ENCODE measurements at places on chromosomes 5 and 9.
A peak's percentile ranks its signal among the peaks of the same experiment; 100 is the strongest.

DNA sequence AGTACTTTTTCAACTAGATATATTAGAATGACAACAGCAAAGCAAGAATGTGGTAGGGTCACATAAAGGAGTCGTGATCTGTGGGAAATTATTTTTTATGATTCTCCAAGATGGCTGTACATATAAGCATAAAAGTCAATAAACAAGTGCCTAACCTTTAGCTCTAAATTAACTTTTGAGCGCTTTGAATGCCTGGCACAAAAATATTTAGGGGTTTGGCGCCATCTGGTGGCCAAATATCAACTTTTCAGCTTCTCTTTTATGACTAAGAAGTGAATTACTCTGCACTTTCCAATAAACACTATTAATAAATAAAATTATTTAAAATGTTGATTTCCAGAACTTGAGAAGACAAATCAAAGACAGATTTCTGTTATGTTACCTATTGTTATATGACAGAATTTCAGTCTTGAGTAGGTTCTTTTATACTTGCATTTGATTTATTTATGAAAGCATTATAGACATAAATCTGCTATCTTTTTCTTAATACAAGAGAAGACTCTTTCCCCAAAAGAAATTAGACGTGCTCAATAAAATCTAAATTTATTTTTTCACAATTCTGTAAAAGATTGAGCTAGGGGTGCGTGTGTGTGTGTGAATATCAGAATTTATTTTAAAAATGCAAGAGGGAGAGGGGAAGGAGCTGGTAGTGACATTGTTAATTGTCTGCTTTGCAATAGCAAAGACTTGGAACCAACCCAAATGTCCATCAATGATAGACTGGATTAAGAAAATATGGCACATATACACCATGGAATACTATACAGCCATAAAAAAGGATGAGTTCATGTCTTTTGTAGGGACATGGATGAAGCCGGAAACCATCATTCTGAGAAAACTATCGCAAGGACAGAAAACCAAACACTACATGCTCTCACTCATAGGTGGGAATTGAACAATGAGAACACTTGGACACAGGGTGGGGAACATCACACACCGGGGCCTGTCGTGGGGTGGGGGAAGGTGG, 36.7 kb upstream of the ARRDC3 start:
- peak; percentile 35 for DNase-seq
- H3K36me3 ChIP-seq, result no peaks in the 10 kb centered on the region

- peak overlapping the region; percentile 61 for H3K4me3 ChIP-seq
- H3K27ac ChIP-seq, result peak overlapping the region; percentile 89
- peak; percentile 68 for DNase-seq
- H3K4me1 ChIP-seq, result peaks cover 51% of the 10 kb centered on the region
- H3K27me3 ChIP-seq, result no peaks in the 10 kb centered on the region
Observed at GRCh38 chr9:35114840-35115628, 628 bp downstream of the ATOSB start.

GRCh38 chr9:128632066-128632465, 24.6 kb downstream of the DYNC2I2 start:
- no peak for DNase-seq
- no peaks in the 10 kb centered on the region for H3K27me3 ChIP-seq
- peaks cover 39% of the 10 kb centered on the region for H3K36me3 ChIP-seq
- no peak overlapping the region for H3K27ac ChIP-seq
- H3K4me3 ChIP-seq, result no peak overlapping the region

DNA sequence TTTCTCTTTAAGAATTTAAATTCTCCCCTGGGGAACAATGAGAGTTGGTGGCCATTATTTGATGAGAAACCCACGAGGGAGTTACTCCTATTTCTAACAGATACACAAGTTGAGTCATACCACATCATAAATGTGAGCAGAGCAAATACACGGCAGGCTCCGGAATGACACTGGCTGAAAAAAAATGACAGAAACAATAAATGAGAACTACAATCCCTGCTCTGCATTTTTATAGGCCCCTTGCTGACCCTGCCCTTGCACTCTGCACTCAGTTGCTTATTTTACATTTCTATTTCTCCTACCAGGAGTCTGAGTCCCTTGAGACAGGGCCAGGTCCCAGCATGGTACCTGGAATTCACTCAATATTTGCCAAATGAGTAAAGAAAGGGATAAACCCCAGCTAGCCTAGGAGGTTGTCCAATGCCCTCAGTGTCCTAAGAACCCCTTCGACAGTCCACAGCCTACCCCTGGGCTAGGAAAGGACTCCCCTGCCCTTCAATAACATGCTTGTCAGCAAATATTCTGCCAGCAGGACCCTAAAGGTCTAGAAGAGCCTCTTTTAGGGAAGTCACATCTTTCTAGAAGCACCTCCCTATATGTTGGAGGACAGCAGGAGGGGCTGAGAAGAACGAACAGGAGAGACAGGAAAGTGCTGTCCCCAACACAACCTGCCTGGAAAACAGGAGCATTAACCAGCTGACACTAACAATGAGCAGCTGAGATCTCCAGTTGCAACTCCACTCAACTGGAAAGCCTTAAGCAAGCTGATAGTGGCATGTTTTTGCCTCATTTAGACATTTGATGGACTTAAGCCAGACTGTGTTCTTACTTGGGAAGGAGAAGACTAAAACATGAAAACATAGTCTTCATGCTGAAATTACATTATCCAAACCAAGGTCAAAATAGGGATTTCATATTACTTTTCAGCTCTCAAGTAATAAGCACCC, 191.2 kb downstream of the ACTL7B start:
- no peaks in the 10 kb centered on the region for H3K27me3 ChIP-seq
- no peak for DNase-seq
- no peak overlapping the region for H3K27ac ChIP-seq
- no peaks in the 10 kb centered on the region for H3K4me1 ChIP-seq
- H3K4me3 ChIP-seq, result no peak overlapping the region
